ENCODE measurements at places on chromosomes 5 and 9.

DNA sequence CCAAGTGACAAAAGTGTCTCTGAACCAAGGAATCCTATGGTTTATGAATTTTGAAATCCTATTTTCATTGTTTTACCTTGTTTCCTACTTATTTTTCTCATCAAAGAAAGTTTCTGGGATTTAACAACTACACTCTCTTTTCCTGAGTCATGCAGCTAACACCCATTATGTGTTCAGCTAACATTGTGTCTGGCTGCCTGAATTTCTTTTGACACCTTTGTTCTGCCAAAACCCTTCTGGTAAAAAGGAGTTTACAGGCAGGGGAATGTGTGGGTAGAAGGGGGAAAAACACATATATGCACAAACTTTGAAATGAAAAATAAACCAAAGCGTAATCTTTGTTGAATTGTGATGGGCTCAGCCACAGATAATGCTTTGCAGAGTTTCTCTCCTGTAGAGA, 146.2 kb downstream of the COX7C start:
- no peak for DNase-seq

- no peak for DNase-seq
Observed at GRCh38 chr9:29432191-29432590, 1858.9 kb upstream of the C9orf72 start.

- no peak for DNase-seq
Observed at GRCh38 chr5:65032250-65032649, 263.5 kb downstream of the CWC27 start.

DNA sequence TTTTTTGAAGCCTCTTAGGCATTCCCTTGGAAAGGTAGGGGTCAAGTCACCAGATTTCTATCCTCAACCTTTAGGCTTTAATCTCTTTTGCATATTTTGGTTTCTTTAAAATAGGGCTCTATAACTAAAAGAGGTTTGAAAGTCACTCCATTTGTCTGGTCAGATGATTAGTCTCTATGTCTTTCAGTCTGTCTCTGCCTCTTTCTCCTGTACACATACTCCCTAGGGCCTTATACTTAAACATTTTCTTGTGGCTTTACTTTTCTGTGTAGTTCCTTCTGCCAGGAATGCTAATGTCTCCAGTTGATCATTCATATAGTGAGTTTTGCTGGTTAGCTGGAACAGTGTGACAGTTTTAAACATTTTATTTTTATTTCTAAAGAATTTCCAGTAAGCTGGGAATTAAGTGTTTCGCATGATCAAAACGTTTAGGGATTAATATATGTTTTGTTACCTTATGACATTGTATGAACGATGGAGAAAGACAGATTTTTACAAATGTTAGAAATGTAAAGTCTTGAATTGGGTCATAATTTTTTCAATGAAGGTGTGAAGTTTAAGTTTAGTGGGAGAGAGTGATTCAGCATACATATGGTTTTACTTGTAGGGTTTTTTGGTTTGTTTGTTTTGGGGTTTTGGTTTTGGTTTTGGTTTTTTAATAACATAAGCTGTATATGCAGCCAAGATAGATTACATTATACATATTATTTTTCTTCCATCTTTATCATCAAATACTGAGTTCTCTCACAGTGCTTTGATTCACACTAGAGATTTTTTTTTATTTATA, 90.6 kb downstream of the ZCCHC7 start:
- no peak for DNase-seq
